Right ventricle myocardium superior (tissue), 1 donor: ENCODE measurements at places on chromosomes 3 and 15. TPM values are rescaled to one million over a fixed set of nuclear protein-coding genes. Genes with fewer than 3 reads are reported as not detected.

GRCh38 chr3:32120471-32120870 lies 14.1 kb downstream of the GPD1L start:
- no peak for DNase-seq

- DNase-seq = peak; percentile 59
Measured at GRCh38 chr15:50107591-50108408, 11.2 kb downstream of the ATP8B4 start.

- no peak for DNase-seq
Measured at GRCh38 chr15:41263891-41264351, 32.9 kb downstream of the CHP1 start.

BSN gene
- 0.27 TPM for total RNA-seq

- DNase-seq = no peak
Measured at GRCh38 chr3:195183071-195183776, 87.7 kb downstream of the XXYLT1 start.

GUCA1C gene
- total RNA-seq = 0.32 TPM

DNA sequence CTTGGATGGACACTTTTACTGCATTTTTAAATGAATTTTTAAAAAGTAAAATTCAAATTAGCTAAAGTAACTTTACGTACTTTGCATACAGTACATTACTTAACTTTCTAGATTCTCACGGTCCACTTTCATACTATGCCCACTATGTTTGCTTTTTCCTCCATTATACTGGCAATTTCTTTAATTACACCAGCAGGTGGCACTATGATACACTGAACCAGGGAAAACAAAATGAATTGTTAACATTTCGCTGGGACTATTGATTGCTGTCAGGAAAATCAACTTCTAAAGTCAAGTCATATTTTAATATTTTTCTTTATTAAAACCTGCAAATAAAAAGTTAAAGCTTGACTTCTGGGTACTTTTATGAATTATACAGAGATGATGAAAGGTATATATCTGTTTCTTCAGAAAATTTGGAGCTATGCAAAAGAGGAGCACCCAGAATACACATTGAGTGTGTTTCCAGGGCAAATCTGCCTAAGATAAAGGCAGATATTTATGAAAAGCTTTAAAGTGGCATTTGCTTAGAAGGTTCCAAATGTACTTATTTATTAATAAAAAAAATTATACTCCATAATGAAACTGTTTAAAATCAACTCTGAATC lies 21.8 kb upstream of the POU1F1 start:
- no peak for DNase-seq

DNA sequence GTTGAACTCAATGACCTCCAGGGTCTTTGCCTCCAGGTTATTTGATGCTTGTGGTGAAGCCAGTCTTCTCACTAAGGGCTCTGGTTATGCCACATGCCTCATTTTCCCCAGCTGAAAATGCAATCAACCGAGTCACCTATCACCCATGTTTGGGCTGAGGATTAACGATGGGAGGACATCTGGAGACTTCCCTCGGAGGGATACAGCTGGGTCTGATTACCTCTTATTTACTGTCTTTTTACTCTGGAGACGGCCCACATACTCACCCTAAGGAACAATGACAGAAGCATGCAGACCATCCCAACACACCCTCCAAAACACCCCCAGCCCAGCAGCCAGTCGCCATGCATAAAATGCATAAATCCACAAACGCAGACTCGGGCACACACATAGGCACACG lies 187.4 kb downstream of the OPA1 start:
- no peak for DNase-seq

PPP1R14D gene
- not detected for total RNA-seq

GP5 gene
- total RNA-seq = not detected

DNA sequence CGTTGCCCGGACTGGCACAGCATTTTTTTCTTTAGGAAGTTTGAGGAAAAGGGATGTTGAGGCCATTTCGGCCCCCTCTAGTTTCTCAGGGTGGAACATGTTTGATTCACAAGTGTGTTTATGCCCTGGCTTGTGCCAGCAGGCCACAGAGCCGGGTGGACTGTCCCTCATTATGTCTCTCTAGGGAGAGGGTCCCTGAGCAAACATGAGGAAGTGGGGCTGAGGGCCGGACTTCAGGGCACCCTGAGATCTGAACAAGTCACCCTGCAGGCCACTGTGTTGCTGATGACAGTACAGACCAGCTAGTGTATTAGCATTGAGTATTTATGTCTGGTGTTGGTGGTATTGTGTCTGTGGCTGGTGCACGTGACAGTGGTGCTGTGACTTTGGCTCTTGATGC lies 34.9 kb downstream of the RNU5B-1 start:
- no peak for DNase-seq

PPARG gene
- total RNA-seq = 23.6 TPM

SCAANT1 gene
- not detected for total RNA-seq

DNA sequence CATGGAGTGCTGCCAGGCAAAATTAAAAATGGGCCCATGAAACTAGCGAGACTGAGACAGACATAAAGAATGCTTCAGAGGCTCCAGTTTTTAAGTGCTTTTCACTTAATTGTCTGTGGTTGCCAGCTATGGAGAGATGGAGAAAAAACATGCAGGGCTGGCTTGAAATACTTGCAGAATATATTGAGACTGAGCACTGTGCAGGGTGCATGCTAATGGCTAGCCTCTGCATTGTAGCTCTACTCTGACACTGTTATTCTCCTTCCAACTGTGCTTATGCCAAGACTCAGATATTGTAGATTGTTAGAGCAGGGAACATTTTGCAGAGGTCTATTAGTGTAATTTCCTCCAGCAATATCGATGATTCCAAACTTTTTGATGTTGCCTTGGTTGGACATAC lies 735.0 kb downstream of the PDCD6IP start:
- no peak for DNase-seq

- DNase-seq = no peak
Measured at GRCh38 chr15:95291898-95292472, 1038.5 kb upstream of the NR2F2 start.

DNA sequence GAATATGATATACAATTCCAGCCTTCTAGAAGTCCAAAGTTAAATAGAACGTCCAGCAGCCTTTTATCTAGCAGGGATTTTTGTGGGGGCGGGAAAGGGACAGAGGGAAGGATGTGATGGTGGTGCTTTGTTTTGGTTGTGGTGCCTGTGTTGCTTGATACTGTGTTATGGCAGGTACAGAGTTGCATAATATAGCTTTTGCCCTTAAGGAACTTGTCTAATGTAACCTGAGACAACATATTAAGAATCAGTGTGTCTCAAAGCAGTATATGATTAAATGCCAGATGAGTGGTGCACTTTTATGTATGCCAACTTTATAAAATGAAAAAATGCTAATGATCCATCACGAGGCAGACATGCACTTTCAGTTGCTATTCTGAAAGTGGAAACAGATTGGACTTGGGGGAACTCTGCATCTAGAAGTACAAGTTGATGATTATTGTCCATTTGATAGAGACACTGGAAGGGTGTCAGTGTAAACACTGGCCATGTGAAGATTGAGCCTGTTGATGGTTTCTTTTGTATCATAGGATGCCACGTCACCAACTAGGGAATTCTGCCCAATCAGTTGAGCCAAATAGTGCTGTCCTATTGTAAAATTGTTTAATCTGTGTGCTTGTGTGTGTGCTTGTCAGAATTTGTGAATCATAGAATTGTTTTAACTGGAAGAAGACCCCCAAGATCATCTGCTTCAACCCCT lies 23.0 kb downstream of the NEO1 start:
- DNase-seq = no peak

DNA sequence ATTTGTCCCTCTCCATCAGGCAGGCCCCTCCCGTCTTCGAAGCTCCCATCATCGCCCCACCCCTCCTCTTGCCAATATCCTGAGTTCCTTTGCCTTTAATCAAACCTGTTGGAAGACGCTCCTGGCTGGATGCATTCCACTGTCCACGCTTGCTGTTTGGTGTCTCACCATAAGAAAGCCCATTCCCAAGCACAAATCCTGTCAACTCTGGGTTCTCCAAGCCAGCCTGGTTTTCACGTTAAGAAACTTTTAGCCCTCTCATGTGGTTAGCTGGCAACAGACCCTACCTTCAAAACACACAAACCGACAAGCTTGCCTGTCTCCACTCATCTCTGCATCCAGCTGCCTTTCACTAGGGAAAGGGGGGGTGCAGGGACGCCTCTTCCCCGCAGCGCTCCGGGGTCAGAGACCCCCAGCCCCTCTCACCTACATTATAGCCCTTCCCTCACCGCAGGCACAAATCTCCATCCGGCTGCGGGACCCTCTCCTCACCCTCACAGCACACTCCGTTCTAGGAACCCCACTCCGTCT lies 1.1 kb downstream of the GORASP1 start:
- no peak for DNase-seq

- DNase-seq = no peak
Measured at GRCh38 chr3:160831401-160831800, 75.4 kb downstream of the PPM1L start.

GRCh38 chr3:141272906-141273662 lies 41.5 kb downstream of the PXYLP1 start:
- DNase-seq = no peak

MCF2L2 gene
- total RNA-seq = 0.51 TPM

DNA sequence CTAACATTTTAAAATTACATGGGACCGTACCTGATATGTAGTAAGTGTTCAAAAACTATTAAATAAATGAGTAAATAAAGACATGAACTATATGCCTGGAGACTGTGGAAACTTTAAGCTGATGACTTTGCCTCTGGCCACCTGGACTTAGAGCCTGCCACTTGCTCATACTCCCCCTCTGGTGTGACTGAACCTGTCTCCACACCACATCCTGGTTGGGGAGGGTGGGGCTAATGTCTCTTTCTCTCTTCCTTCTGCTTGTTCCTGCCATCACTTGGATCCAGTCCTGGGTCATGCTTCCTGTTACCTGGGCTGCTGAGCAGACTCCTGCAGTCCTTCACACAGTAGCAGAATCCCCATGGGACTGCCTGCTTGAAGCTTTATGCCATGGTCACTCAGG lies 8.2 kb upstream of the TMEM158 start:
- DNase-seq = no peak

- no peak for DNase-seq
Measured at GRCh38 chr3:150912501-150912900, 7.3 kb upstream of the MINDY4B start.

GRCh38 chr3:161423911-161424522 lies 52.7 kb upstream of the SPTSSB start:
- no peak for DNase-seq

MST1 gene
- 3.7 TPM for total RNA-seq

DNA sequence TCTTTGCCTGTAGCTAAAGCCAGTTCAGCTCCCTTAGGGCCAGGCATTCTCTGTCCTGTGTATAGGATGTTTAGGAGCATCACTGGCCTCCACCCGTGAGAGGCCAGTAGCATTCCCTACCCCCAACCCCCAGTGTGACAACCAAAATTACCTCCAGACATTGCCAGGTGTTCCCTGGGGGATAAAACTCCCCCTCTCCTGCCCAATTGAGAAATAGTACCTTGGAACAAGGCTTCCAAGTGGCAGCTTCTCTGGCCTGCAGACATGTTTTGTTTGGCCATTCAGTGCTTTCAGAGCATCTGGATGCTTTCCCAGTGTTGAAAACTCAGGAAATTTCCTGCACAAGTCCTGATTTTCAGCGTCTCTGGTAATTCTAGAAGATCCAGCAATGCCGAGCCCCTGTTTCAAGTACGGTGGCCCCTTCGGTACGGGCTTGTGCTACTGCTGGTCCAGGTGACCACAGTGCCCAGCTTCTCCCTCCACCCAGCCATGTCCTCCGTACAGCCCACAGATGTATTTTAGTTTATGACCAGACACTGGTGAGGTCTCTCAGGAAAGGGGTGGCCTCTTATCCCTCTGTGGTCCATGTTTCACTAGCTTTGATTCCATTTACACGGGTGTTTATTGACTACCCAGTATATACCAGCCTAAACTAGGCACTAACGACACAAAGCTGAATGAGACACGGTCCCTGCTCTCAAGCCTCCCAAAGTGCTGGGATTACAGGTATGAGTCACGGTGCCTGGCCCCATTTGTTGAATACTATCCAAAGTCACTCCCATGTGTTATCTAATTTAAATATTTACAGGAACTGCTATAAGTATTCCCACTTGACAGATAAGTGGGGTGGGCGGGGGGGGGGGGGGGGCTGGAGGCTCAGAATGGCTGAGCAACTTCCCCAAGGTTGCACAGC lies 125.4 kb upstream of the RAD18 start:
- DNase-seq = no peak

GRCh38 chr15:63451671-63452315 lies 52.6 kb upstream of the USP3 start:
- no peak for DNase-seq

- no peak for DNase-seq
Measured at GRCh38 chr15:78399091-78399490, 38.9 kb upstream of the IREB2 start.

RARB gene
- total RNA-seq = 19.4 TPM

CPNE9 gene
- total RNA-seq = not detected

DNA sequence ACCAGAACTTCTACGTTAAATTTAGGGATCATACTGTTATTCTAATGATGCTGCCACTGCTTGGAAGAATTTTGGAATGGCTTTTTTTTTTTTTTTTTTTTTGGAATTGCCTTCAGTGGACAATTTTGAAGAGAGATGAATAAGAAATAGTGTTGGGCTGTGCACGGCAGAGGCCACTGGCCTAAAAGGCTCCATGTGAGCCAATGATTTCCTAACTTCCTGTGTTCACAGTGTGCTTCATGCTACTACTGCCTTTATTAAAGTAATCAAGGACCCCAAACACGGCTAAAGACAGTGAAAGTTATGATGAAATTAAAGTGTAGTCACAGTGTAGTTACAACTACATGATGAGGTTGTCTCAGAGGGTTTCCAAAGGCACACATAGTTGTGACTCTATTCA lies 100.8 kb upstream of the TNFAIP8L3 start:
- no peak for DNase-seq

- DNase-seq = no peak
Measured at GRCh38 chr3:135621184-135621920, 344.2 kb upstream of the PPP2R3A start.

MCCC1 gene
- 57.8 TPM for total RNA-seq

GRCh38 chr3:177055605-177056571 lies 141.4 kb downstream of the TBL1XR1 start:
- DNase-seq = no peak

- no peak for DNase-seq
Measured at GRCh38 chr15:32119694-32120330, 89.5 kb downstream of the CHRNA7 start.

DNA sequence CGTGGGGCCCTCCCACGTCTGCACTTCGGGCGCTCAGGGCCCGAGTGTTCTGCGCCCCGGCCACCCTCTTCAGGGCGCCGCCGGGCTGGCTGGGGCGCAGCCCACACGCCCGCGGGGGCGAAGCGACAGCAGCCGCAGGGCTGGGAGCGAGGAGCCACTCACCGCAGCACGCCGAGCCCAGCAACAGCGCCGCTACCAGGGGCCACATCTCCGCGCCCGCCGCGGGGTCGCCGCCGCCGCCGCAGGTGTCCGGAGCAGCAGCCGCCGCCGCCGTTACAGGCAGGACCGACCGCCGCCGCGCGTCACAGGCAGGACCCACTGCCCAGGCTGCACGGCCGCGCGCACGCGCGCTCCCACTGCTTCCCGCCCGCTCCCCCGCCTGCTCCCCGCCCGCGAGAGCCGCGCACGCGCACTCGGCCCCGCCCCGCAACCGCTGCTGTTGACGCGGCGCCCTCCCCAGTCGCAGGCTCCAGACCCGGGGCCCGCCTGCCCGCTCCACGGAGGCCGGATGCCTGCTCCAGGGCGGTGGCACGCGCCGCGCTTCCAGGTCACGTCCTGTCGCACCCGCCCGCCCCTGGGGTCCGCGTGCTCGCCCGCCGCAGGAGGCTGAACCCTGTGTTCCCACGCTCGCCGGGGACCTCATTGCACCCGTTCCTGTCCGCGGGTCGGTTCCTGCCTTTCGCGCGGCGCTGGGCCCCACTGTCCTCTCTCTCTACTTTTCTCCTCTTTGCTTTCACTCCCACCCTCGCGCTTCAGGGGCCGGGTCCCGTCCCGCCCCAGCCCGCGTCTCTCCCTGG lies at the start of gene CD47:
Gene CD47, minus strand, starts transcription at position 331 of the 797 bp plus-strand sequence. Its CDS starts 123 bp downstream, at position 208.
- DNase-seq = peak; percentile 97

GRCh38 chr15:84859144-84859543 lies 25.3 kb upstream of the SLC28A1 start:
- no peak for DNase-seq
